Ovary (tissue), 10 donors: ENCODE measurements at places on chromosomes 13 and 19.

DNA sequence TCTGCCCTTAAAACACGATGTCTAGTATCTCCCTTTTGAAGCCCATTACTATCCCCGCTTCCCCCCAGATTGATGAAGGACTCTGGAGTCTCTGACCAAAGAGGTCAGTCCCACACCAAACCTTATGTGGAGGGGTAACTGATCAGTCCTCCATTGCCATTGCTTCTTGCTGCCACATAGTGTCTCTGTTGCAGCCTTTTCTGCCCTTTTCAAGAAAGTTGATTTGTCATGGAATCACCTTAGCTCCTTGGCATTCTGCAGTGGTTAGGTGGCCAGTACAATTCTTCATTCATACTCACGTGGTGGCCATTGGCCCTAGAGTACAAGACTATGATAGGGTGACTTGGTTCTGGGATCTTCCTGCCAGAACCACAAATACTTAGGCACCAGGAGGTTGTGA is 8.4 kb upstream of the HTR2A start:
- DNase-seq = no peak

DNA sequence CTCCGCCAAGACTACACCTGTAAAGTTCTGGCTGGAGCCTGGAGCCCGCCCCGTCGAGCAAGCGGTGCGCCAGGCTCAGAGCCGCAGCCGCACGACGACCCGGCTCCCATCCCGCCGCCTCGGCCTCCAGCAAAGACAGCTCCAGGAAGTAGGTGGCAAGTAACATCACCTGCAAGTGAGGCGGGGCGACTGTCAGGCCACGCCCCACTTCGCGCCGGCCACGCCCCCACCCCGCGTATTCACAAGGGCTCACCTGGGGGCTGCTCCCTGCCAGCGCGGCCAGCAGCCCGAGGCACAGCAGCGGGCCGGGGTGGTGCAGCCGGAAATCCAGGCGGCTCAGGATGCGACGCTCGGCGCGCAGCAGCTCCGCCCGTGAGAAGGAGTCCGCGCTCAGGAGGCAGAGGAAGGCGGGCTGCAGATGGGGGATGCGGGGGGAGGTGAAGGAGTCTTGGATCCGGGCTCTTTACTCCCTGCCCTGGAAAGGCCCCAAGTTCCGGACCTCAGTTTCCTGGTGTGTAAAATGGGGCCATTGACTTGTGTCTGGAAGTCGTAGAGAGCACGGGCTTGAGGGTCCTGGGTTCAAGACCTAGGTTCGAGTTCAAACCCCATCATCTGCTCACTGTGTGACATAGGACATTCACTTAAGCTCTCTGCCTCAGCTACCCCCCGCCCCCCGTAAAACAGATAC is 3.2 kb downstream of the CCNP start:
- no peak for DNase-seq

DNA sequence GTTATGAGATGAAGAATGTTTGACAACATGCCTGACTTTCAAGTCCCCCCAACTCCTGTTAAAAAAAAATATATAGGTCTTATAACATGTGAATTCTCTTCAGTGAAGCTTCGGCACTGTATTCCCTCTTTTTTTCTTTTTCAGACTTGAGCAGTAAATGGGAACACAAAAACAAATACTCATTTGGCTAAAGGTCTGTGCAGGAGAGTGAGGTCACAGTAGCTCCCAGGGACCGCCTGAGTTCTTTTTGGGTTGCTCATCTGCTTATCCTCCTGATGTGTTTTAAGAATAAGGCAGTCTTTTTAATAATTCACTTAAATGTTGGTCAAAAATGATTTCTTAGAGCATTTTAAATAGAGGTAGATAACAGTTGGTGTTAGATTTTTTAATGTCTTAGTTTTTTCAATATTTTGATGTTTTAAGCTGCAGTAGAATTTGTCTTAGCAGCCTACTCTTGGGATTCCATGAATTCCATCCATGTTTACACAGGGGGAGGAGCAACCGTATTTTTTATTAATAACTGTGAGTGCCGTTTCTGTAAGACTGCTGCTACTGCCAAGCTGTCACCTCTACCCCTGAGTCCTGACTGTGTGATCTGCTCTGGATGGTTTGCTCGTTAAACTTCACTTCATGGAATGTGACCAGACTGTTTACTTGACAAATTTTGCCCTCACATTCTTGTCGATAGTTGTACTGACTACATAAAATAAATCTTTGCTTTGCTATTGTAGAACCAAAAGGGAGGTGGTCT is 14.9 kb downstream of the HNRNPM start:
- no peak for DNase-seq

DNA sequence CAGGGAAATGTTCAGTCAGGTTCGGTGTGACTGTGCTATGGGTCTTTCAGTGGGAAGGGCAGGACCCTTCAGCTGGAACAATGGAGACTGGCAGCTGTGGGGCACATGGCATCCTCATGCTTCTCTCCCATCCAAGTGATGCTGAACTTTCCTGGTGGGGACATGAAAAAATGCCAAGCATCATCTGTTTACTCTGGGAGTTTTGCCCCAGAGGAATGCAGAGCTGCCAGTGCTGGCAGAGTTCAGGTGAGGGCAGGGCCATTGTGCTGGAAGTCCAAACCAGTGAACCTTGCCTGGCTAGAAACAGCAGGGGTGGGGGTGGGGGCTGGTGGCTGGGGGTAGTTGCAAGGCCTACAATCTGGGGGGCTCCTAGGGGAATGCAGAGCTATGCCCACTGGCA is 1320.6 kb downstream of the PCDH9 start:
- no peak for DNase-seq
